CD4-positive, alpha-beta T cell treated with Interleukin-4 for 1 hour (primary cell): ENCODE measurements at places on chromosomes 1 and 21.

DNA sequence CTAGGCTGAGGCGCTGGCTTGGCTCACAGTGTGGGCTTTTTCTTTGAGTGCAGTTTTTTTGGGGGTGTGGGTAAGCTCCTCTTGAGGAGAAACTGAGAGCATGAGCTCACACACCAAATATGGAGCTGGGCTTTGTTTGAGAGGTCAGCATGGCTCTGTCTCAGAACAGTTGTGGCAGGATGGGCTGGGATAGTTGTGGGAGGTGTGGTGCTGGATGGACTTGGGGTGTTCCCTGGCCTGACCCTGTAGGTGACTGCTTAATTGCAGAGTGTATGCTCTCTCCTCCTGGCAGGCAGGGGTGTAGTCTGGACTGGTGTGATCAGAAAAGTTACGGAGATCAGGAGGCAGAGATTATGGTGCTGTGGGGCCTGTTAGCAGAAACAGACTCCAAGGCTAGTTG lies 64.3 kb upstream of the PGBD5 start:
- no peak for DNase-seq

DNA sequence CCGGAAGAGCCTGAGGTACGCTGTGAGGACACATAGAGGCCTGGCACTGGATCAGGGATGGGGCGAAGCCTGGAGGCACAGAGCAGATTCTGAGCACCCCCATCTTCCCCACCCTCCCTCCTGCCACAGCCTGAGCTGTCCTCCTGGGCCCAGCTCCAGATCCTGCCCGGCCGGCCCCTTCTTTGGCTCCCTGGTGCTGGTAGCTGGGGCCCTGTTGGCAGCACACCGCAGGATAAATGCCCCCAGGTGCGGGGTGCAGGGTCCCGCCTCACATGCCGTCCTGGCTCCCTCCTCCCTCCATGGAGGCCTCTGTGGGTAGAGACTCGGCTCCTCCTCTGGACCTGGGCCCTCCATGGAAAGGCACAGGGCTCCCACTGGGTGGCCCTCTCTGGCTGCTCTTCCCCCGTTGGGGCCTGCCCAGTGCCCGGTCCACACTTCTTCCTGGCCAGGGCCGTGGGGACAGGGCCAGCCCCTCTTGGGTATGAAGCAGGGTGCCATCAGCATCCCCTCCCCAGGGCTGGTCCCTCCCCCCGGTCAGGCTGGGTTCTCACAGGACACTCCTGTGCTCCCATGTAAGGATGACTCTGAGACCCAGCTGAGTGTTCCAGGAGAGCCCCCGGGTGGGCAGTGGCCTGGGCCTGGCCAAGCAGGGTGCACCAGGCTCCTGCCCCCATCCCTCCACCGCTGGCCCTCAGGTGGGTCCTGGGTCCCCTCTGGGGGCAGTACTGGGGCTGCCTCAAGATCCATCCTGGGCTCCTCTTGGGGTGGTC lies 1.1 kb upstream of the OBSCN start:
- no peak for DNase-seq

DNA sequence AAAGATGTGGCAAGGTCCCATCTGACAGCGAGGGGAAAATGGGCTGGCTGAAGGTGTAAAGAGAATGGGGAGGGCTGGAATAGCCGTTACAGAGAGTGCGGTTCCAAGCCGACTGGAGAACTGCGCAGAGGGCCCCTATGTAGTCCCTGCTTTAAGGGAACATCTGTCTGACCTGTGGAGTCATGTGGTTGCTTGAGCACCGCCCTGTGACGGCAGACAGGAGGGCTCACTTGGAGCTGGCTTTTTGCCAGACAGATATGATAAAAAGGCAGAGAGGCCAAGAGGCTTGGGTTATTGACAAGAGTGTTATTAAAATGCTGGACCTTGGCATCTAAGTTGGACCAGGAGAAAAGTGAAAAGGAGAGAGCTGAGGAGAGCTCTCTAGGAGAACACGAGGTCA lies 5.9 kb upstream of the PTPRF start:
- DNase-seq, result no peak

- DNase-seq, result no peak
Measured at GRCh38 chr1:218658899-218659298, 313.8 kb downstream of the TGFB2 start.

- no peak for DNase-seq
Measured at GRCh38 chr1:33575324-33575879, 103.0 kb downstream of the ZSCAN20 start.

DNA sequence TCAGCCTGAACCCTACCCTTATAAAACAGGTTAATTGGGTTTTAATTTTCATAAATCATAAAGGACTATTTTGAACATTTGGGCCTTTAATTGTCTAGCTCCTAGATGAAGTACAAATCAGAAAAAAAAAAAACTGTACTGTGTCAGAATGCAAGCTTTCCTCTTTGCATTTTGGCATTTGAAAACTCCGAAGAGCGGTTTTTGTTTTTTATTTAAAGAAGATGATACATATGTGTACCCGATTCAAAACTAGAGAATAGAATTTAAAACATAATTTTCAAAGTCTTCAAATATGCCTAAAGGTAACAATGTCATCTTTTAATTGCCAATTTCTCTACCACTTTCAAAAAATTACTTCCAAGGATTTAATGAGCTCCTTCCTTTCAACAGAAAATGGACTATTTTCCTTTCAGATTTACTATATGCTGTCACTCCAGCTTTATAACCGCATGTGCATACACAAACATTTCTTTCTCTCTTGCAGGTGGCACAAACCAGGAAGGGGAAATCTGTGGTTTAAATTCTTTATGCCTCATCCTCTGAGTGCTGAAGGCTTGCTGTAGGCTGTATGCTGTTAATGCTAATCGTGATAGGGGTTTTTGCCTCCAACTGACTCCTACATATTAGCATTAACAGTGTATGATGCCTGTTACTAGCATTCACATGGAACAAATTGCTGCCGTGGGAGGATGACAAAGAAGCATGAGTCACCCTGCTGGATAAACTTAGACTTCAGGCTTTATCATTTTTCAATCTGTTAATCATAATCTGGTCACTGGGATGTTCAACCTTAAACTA lies 33.7 kb downstream of the MRPL39 start:
- DNase-seq, result peak; percentile 40

DNA sequence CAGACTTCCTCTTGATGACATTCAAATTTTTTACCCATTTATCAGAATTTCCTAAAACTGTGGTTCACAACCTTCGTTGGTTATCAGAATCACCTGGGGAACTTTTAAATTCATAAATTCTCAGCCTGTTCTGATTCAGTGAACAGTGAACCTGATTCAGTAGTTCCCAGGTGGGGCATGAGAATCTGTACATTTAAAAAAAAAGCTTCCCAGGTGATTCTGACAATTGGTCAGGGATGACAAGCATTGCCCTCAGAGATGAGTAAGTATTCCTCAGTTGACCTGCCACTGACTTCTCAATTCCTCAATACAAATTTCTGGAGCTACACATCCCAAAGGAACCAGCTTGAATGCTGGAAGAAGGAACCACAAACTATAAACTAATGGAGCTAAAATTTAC lies 23.5 kb upstream of the CR2 start:
- no peak for DNase-seq

GRCh38 chr1:65416767-65417166 lies 3.7 kb upstream of the LEPR start:
- DNase-seq, result no peak

- no peak for DNase-seq
Measured at GRCh38 chr1:221015159-221015790, 136.0 kb downstream of the HLX start.

DNA sequence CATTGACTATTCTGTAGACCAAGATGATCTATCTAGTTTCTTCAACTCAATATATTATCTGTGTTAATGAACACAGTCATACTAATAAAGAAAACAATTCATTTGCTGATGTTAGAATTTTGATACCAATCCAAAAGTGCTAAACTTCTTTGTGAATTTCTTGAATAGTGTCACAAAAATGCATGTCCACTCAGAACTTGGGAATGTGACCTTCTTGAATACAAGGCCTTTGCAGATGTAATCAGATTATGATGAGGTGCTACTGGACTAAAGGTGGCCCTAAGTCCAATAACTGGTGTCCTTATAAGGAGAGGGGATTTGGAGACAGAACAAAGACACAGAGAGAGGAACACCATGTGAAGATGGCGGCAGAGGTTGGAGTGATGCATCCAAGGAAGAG lies 305.8 kb upstream of the ZP4 start:
- DNase-seq, result no peak

GRCh38 chr1:55310505-55310971 lies 95.4 kb upstream of the USP24 start:
- DNase-seq, result no peak

DNA sequence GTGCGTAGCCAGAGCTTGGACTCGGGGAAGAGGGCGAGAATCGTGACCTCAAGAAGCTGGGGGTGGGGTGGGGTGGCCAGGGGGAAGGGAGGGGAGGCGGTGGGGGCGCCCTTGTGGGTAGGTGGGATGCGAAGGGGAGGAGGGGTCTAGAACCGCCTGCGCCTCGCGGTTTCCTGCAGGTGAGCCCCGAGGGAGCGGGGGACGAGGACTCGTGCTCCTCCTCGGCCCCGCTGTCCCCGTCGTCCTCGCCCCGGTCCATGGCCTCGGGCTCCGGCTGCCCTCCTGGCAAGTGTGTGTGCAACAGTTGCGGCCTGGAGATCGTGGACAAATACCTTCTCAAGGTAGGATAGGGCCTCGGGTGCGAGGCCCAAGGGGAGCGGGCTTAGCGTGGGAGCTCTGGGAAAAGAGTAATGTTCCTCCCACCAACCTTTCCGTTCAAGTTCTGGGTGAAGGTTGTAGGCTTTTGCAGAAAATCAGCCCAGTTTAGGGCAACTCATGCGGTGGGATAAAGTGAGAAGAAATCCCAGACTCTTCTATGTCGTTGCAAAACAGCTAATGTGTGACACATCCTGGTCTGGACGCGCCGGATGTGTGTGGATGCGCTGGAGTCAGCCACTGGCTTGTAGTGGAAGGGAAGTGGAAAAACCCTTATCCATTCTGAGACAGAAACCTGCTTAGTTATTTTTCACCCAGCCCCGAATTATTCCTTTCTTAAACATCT lies 2.9 kb downstream of the LHX8 start:
- no peak for DNase-seq

GRCh38 chr1:223052462-223052861 lies 90.6 kb downstream of the TLR5 start:
- DNase-seq, result no peak

- no peak for DNase-seq
Measured at GRCh38 chr21:34280959-34281358, 82.8 kb upstream of the KCNE2 start.

- no peak for DNase-seq
Measured at GRCh38 chr1:112537456-112537855, 28.7 kb downstream of the WNT2B start.

DNA sequence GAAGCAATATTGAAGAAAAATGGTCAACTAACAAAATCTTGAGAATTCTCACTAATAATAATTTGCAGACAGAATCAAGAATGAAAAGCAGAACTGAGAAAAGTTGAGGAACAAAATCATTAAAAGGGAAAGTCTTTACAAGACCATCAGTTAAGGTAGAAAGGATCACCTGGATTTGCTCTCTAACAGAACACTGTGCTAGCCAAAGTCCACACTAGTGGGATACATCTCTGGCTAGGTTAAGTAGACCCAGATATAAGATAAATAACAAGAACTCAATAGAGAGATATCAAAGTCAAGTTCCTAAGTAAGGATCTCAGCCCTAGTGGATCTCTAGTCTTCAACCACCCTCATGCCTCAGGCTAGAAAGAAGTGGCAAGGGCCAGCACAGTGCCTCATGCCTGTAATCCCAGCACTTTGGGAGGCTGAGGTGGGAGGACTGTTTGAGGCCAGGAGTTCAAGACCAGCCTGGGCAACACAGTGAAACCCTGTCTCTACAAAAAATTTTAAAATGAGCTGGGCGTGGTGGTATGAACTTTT lies 19.6 kb downstream of the IPP start:
- DNase-seq, result no peak

DNA sequence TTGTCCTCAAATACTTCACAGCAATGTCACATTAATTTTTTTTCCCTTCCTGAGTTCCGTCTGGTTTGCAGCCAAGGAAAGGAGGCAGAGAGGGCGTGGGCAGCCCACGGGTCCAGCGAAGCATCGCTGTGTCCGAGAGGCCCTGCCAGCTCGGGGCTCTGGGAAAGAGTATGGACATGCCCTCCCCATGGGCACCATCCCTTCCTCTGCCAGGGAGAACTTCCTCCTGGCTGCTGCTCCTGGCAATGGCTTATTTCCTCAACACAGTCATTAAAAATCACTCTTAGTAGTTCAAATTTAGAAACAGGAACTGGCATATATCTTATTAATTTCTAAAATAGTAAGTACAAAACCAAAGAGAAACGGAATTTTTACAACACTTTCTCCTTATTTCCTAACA lies 115.4 kb downstream of the RIPK4 start:
- DNase-seq, result no peak

DNA sequence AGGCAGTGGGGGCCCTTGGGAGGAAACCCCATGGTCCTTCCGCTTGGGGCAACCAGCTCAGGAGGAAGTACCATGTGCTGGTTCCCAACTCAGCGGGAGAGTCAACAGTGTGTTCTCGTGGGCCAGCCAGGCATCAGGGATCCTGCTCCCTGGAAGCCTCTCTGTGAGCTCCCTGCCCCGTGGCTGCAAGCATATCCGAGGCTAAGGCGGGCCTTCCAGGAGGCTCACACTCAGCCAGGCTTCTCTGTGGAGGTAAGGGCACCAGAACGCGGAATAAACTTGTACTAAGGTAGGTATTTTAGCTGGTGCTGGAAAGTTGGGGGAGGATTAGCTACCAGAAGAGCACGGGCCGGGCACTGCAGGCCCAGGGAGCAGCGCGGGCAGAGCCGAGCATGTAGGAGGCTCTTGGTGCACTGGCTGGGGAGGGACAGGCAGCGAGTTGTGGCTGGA lies 74.7 kb upstream of the POU3F1 start:
- DNase-seq, result no peak

GRCh38 chr1:11576109-11576875 lies 77.9 kb downstream of the FBXO2 start:
- DNase-seq, result no peak

DNA sequence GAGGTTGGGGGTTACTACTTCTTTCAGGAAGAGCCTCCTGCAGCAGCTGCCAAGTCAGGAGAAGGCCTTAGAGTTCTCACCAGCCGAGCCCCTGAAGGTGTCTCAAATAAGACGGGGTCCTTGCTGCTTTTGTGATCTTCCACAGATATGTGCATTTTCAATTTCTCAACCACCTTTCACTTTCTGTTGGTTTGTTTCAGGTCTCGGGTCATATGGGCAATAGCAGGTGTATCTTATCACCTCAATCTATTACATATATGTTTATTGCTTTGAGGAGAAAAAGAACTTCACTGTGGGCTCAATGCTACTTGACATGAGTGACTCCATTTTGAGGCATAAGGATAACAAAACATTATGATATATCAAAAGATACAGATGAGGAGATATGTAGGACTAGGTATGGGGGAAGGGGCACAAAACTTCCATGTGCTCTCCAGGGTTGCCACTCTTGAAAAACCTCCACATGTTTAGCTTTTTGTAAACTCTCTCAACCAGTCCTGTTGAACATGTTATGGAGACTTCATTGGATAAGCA lies 1171.4 kb upstream of the ADGRL2 start:
- no peak for DNase-seq

DNA sequence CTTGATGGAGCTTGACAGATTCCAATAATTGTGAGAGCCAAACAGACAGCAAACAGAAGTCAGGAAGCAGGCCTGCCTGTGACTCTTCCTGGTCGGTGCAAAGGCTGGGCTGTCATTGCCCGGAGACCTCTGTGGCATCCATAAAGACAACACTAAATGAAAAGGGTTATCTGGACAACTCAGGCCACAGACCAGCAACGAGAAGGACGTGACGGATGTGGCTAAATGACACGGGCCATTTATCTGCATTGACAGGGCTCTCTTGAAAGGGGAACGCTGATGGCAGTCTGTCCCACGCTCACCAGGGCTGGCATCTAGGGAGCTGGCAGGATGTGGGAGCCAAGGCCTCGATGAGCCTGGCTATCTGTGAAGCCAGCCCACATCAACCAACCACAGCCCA lies 35.0 kb downstream of the HMGB4 start:
- DNase-seq, result no peak
